ENCODE measurements at places on chromosomes 2 and 18.

- DNase-seq, result no peak
Observed at GRCh38 chr2:128625963-128626759, 307.5 kb upstream of the HS6ST1 start.

DNA sequence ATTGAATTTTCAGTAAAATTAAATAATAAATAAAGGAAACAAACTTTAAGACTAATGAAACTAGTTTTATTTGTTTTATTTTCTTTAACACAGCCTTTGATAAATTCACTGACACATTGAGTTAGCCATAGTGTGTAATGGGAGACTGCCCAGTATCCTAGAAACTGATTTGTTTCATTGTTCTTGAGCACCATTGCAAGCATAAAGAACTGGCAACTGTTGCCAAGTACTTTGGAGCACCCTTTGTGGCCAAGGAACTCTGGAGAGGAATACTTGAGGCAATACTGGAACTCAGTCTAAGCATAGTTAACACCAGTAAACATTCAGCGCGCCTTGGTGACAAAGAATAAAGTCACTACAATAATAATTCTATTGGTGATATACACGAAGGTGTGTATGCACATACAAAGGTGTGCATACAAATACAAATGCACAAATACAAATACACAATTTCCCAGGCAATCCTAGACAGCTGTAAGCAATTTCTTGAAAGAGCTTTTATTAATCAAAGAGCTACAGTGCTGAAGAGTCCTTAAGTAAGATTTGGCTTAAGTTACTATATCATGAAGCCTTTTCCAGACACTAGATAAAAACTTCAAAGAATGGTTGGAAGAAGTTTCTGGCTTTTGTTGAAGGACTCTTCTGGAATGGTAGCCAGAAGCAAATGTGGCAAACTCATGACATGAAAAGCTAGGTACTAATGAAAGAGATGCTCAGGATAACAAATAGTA is 1371.2 kb downstream of the LRP1B start:
- no peak for DNase-seq

DNA sequence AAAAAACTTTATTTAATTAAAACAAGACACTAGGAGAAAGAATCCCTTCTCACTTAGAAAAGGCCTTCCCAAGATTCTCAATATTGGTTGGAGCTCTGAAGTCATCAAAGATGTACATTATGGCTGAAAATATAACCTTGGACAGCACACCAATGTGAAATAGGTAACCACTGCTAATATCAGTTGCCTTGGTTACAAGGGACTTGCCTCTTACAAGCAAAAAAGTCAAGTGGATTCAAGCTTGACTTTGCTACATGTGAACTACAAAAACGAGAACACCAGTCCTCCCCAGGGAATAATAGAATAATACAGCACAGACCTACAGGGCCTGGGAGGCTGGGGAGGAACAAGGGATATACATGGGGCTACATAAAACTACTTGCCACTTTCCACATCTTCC is 46.1 kb downstream of the NABP1 start:
- DNase-seq, result no peak

DNA sequence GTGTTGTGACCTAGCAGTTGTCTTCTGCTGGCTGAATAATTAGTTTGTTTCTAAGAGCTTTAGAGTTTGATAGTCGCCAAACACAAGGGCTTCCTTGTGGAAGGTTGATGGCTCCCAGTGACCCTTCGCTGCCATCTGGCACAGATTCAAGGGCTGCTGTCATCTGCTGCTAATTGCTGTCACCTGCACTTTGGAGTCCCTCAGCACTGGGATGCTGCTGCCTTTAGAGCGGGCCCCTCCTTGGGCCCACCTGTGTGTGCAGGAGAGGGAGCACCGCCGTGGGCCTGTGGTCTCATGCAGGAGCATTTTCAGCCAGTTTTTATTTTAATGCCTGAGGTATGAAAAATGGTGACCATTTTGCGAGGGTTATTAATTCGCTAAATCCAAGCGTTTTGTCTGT is 154.0 kb upstream of the NFATC1 start:
- DNase-seq, result no peak

DNA sequence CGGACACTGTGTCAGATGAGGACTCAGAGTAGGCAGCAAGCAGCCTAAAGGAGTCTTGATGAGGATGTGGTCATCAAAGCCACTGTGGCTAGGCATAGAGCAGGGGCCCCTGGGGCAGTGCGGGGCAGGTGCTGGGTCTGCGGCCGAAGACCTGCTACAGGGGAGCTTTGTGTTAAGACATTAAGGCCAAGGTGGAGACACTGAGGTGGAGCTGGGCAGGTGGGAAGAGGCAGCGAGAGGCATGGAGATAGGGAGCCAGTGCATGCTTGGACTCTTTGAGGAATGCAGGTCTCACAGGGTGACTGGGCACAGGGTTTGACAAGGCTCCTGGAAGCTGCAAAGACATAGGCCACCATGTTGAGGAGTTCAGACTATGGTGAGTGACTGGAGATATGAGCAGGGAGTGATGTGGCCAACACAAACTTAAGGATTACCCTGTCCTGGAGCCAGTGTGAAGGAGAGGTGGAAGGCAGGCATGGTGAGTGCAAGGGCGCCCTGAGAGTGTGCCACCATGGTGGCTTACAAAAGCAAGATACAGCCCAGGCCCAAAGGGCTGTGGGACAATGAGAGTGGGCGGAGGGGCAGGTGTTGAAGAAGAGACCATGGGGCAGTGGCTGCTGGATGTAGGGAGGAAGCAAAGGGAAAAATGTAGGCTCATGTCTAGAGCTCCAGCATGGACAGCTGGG is 450.9 kb upstream of the HS6ST1 start:
- DNase-seq, result no peak

GRCh38 chr2:169072163-169072925 is 3.0 kb downstream of the DHRS9 start:
- no peak for DNase-seq

All from DMS 273 treated with DMSO at 0.1 percent for 48 hours (cell line).